Stimulated activated CD8-positive, alpha-beta memory T cell treated with anti-CD3 and anti-CD28 coated beads, Interleukin-15, amount 100 ng/mL, for 24 hours (primary cell): ENCODE measurements at places on chromosomes 6 and 20.

- DNase-seq = no peak
Observed at GRCh38 chr6:45838451-45838850, 177.2 kb downstream of the CLIC5 start.

GRCh38 chr6:71502956-71503355, 214.3 kb downstream of the OGFRL1 start:
- DNase-seq = no peak

GRCh38 chr20:38094373-38094891, 60.9 kb downstream of the RPRD1B start:
- no peak for DNase-seq

- DNase-seq = no peak
Observed at GRCh38 chr20:31608251-31608945, 3.3 kb downstream of the ID1 start.

GRCh38 chr6:101662111-101662897, 268.8 kb downstream of the GRIK2 start:
- no peak for DNase-seq

- DNase-seq = no peak
Observed at GRCh38 chr6:84348801-84349200, 121.4 kb upstream of the CEP162 start.

GRCh38 chr20:11776687-11777086, 141.0 kb upstream of the BTBD3 start:
- DNase-seq = no peak

- DNase-seq = no peak
Observed at GRCh38 chr6:3306848-3307247, 48.1 kb downstream of the PSMG4 start.

GRCh38 chr6:51901766-51902764, 185.3 kb downstream of the PKHD1 start:
- DNase-seq = no peak

DNA sequence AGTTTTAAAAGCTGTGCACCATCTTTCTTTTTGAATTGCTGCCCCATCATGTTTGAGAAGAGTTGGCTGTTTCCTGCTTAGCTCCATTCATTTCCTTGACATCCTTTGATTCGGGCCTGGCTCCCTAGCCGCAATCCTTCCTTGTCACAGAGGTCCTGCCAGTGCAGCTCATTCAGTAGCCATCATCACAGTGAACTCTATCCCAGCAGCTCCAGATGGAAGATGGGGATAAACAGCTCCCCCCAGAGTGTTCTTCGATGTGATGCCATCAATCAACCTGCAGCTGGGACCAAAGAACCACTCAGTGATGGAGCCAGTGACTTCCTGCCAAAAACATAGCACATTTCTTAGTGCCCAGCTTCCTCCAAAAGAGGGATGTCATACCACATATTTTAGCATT, 158.8 kb downstream of the FRK start:
- DNase-seq = no peak

GRCh38 chr6:63584125-63584514, 11.8 kb downstream of the LOC128125822 start:
- no peak for DNase-seq

DNA sequence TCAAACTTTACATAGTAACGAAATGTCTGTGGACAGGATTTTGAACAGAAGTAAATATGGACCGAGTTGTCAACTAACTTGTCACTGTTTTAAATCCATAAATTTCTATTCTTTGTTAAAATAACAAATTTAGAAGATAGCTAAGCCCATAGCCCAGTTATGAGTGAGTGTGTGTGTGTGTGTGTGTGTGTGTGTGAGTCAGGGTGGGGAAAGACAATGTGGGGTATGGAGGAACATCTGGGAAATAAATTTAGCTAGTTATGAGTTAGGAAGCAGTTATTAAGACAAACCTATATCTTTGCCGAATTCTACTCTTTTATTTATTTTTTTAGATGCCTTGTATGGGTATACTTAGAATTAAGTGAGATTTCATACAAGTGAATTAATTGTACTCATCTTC, 9.0 kb downstream of the TPBG start:
- DNase-seq = no peak

GRCh38 chr20:922781-923180, 6.6 kb upstream of the ANGPT4 start:
- DNase-seq = no peak

DNA sequence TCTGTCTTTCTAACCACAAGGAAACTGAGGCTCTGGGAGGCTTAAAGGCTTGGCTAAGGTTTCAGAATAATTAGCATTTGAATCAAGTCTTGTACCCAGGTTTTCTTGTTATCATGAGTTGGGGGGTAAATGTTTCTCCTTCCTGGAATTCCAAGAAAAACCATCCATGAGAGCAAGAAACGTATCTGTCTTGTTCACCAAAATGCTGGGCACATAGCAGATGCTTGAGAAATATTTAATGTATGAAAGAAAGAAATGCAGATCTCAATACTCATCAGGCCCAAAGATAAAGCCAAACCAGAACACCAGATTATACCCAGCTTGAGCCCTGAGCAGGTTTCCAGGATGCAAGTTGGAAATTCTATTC, 164.6 kb downstream of the CLIC5 start:
- DNase-seq = no peak

DNA sequence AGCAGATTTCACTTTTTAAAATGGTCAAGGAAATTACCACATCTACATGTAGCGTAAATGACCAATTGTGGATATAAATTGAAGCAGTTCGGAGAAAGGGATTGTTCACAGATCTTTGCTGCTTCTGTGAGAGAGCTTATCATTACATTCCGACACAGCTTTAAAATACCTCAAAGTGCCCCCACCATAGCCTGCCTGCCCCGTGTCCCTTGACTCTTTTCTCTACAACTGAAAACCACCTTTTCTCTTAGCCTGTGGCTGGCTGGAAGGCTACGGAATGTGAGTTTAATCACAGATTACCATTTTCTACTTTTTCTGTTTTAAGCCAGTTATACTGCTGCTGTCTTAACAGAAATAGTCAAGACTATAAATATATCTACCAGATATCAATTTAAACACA, 347.2 kb upstream of the MAP3K7 start:
- no peak for DNase-seq

DNA sequence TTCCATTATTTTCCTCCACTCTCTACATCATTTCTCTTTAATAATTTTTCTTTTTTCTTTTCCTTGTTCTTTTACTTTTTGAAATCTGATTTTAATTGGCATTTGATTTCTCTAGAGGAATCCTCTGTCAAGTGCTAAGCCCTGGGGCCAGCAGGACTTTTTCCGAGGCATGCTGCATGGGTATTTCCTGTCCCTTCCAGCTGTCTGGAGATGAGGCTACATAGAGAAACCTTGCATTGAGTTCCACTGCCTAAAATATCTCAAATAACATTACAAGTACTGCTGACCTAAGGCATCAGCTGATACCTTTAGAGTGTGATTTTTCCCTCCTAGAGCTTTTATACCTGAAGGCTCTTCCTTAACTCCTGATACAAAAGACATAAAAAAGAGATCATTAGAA, 6.2 kb downstream of the RNF217 start:
- DNase-seq = no peak

- no peak for DNase-seq
Observed at GRCh38 chr6:14634072-14634471, 516.5 kb downstream of the CD83 start.

DNA sequence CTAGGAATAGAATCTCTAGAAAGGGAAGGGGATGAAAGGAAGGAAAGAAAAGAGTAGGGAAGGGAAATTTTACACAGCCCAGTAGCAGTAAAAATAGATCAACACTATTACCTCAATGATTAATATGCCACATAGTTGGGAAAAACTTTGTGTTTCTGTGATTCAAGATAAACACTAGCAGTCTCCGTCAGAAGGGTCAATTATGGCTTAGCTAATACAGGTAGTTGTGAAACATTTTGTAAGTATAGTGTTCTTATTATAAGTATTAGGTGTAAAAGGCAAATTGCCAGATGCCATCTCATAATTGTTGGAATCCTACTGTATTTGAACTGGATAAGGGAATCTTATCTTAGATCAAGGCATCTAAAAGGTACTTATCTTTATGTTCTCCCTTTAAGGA, 165.7 kb downstream of the MTFR2 start:
- DNase-seq = no peak

DNA sequence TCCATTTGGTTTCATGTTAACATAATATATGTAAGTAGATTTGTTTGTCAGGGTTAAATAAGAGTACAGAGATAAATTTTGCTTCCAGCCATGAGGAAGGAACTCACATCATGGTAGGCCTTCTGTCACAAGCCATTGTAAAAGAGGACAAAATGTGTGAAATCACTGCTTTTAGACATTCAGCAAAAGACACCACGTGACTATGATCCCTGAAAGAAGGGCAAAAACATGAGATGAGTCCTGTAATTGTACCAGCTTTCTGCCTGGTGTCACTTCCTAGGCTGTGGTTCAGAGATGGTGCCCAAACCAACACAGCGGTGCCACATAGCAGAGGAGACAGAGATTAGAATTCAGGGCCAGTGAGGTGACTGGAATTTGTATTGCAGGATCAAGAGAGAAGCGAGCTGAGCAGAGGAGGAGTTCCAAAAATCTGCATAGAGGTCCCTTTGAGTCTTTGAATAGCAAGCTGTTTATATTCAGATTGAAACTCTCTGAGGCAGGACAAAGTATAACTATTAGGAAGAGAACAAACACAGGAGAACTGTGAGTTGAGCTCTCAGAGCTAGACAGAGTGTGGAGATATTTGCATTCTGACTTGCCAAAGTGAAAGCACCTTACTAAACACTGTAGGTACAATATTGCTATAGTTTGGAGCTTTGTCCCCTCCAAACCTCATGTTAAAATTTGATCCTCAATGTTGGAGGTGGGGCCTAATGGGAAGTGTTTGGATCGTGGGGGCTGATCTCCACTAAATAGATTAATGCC, 52.6 kb upstream of the PDE7B start:
- DNase-seq = no peak

GRCh38 chr6:143396497-143397226, 53.8 kb downstream of the ADAT2 start:
- no peak for DNase-seq

DNA sequence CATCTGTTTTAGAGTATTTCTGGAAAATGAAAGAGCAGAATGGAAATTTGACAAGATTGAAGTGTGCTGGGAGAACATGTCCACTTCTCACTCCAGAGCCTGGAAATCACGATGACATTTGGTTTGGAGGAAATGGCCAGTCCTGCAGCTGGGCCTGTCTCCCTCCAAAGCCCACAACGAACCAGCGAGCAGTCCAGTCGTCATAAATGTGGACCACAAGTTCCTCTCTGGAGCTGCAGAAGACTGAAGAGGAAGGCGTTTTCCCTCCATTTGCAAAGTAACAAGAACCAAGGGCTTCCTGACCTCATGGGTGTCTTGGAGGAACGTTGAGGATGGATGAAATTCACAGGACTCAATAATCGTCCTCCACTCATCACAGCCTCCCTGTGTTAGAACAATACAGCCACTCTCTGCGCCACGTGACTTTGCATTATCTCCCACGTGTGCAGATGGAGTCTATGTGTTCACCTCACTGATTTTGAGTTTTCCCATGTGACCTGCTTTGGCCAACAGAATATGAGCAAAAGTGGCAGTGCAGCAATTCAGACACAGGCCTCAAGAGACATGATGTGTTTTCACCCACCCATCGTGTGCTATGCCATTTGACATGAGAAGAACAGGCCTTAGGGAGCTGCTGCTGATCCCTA, 9.1 kb upstream of the SPATS1 start:
- DNase-seq = no peak

GRCh38 chr6:122170274-122170673, 229.2 kb upstream of the HSF2 start:
- no peak for DNase-seq

DNA sequence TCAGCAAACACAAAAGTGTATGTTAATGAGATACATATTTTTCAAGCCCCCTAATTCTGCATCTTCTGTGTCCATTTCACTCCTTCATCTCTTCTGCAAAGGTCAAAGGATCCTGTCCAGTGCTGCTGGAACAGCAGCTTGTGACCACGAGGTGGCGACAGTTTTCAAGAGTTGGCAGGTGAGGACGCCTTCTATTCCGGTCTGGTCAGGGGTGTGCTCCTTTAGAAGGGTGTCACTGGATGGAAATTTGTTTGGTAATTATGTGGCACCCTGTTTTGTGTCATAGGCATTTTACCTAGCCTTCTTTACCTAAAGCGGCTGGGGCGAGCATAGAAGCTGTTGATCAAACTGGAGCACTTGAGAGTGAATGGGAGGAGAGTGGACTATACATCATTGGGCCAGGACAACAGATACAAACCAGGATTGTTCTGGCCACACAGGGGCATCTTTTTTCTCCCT, 32.9 kb upstream of the ERVFRD-1 start:
- peak; percentile 38 for DNase-seq

DNA sequence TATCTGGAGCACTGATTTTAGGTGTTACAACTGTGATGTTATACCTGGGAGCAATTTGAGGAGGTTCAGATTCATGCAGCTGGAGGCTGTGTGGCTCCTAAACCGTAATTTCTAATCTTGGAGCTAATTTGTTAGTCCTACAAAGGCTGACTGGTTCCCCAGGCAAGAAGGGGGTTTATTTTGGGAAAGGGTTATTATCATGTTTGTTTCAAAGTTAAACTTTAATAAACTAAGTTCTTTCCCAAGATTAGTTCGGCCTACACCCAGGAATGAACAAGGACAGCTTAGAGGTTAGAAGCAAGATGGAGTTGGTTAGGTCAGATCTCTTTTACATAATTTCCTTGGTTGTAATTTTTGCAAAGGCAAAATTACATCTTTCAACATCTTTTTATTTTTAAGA, 135.8 kb downstream of the MYO6 start:
- DNase-seq = no peak

GRCh38 chr6:53035549-53036213, 29.5 kb upstream of the FBXO9 start:
- DNase-seq = no peak

DNA sequence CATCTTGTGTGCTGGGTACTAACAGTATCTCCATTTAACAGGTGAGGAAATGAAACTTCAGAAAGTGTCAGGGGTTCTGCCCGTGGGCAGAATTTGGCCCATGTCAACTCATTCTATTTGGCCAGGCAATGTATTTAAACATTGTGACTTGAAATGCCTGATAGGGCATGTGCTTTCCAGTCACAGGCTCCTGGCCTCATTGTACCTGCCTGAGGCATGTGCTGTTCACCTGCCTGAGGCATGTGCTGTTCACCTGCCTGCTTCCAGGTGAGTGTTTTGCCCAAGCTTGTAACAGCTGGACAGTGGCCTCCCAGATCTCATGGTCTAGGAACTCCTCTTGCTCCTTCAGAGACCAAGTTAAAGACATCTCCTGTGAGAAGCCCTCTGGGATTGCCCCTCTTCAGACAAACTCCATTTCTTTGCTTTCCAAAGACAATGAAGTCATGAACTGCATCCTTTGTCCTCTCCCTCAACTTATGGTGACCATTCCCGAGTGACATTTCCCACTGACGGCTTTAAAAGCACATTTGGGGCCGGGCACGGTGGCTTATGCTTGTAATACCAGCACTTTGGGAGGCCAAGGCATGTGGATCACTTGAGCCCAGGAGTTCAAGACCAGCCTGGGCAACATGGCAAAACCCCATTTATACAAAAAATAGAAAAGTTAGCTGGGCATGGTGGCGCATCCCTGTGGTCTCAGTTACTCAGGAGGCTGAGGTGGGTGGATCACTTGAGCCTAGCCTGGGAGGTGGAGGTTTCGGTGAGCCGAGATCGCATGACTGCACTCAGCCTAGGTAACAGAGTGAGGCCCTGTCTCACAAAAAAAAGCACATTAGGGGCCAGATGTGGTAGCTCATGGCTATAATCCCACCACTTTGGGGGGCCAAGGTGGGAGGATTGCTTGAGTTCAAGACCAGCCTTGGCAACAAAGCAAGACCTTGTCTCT, 48.7 kb downstream of the BCAS4 start:
- DNase-seq = no peak
